T-helper 2 cell treated with Interferon-gamma antibody and Interleukin-4, amounts not matched to agents 5 μg/mL and 100 μg/mL, for 36 hours (primary cell): ENCODE measurements at places on chromosomes 5 and 9.
A peak's percentile ranks its signal among the peaks of the same experiment; 100 is the strongest.

GRCh38 chr5:122836947-122837346 is 8.5 kb upstream of the SNX24 start:
- H3K4me1 ChIP-seq = peaks cover 5% of the 10 kb centered on the region
- no peak overlapping the region for H3K27ac ChIP-seq
- no peak for DNase-seq
- H3K36me3 ChIP-seq = peaks cover 1% of the 10 kb centered on the region
- no peak overlapping the region for H3K4me3 ChIP-seq

GRCh38 chr5:31237174-31237573 is 43.7 kb downstream of the CDH6 start:
- no peaks in the 10 kb centered on the region for H3K27me3 ChIP-seq
- no peak for DNase-seq
- H3K4me1 ChIP-seq = no peaks in the 10 kb centered on the region
- H3K36me3 ChIP-seq = no peaks in the 10 kb centered on the region
- H3K27ac ChIP-seq = no peak overlapping the region

DNA sequence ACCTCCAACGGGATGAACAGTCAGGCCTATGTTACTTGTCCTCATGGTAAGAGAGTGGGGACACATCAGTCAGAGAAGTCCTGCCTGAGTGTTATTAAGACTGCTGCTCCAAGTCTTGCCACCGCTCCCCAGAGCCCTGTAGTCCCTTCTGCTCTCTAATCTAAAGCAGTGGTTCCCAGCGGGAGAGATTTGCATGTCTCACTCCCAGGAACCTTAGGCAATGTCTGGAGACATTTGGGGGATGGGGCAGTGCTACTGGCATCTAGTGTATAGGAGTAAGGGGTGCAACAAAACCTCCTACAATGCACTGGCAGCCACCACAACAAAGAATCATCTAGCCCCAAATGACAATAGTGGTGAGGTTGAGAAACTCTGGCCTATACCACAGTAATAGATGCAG is 2.6 kb upstream of the SVEP1 start:
- peaks cover 2% of the 10 kb centered on the region for H3K4me1 ChIP-seq
- peaks cover 37% of the 10 kb centered on the region for H3K27me3 ChIP-seq
- no peak for DNase-seq
- no peaks in the 10 kb centered on the region for H3K36me3 ChIP-seq
- H3K4me3 ChIP-seq = no peak overlapping the region
- no peak overlapping the region for H3K27ac ChIP-seq

DNA sequence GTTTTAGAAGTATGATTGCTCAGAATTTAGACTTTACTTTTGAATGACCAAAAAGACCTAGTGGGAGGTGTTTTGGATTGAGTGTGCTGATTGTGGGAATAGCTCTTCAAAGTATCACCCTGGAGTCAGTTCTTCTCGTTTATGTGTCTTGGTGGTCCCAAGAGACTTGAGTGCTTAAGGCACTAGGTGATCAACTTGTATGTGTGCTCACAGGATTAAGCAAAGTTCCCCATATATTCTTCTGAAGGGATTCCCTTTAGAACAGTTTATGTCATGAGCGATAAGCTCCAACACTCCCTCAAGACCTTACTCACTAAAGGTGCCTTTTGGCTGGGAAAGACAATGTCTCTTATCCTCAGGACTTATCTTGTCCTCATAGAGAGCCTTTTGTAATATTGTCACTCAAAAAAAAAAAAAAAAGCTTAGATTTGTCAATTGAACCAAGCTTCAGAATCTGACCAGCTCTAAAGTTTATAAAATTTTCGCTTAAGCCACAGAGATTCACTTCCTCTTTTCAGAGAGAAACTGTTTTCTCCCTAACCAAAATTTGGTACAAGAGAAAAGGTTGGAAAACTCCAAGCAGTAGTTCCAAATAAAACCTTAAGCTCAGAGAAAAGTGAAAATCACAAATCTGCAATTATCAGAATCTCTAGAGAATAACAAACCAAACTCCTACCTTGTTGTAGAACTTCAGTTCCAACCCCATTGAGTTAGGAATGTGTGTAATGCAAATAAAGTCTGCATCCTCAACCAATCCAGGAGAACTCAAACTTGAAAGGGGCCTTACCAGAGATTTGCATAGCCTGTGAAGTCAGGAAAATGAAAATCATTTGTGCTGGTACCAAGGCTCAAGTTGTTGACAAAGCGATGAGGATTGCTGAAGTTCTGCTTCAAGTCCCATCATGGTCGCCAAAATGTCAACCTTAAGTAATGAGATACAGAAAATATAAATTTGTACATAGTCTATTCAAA is 40.0 kb upstream of the PDZD2 start:
- H3K4me3 ChIP-seq = no peak overlapping the region
- peaks cover 8% of the 10 kb centered on the region for H3K27me3 ChIP-seq
- H3K27ac ChIP-seq = no peak overlapping the region
- H3K4me1 ChIP-seq = no peaks in the 10 kb centered on the region
- DNase-seq = no peak
- H3K36me3 ChIP-seq = no peaks in the 10 kb centered on the region

DNA sequence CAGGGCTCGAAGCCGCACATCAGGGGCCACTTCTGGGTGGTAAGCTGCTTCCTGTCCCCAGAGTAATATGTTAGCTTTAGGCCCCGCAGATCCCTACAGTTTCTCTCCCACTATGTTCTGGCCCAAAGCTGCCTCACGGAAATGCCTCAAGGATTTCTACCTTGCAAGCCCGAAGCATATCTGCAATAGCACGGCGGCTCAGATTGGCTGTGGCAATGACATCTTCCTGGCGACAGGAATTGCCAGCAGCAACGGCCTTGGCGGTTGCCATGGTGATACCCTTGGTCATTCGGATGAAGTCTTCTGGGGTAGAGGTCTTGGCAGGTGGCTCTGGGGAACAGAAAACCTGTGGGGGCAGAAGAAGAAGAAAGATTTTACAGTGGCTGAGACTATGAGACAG is 10.3 kb upstream of the TPM2 start:
- H3K27me3 ChIP-seq = no peaks in the 10 kb centered on the region
- DNase-seq = no peak
- H3K36me3 ChIP-seq = peaks cover 43% of the 10 kb centered on the region
- H3K27ac ChIP-seq = no peak overlapping the region

- peaks cover 15% of the 10 kb centered on the region for H3K36me3 ChIP-seq
- no peak overlapping the region for H3K4me3 ChIP-seq
- no peak for DNase-seq
- no peak overlapping the region for H3K27ac ChIP-seq
- H3K4me1 ChIP-seq = peaks cover 3% of the 10 kb centered on the region
Observed at GRCh38 chr5:132205385-132206125, 22.1 kb downstream of the P4HA2 start.

GRCh38 chr5:42943931-42944631 is 96.0 kb downstream of the ANXA2R start:
- H3K36me3 ChIP-seq = no peaks in the 10 kb centered on the region
- peaks cover 7% of the 10 kb centered on the region for H3K4me1 ChIP-seq
- H3K27me3 ChIP-seq = peaks cover 30% of the 10 kb centered on the region

GRCh38 chr5:107975568-107975967 is 304.8 kb upstream of the EFNA5 start:
- peaks cover 3% of the 10 kb centered on the region for H3K36me3 ChIP-seq
- DNase-seq = no peak
- no peak overlapping the region for H3K27ac ChIP-seq
- H3K27me3 ChIP-seq = no peaks in the 10 kb centered on the region
- H3K4me1 ChIP-seq = peaks cover 27% of the 10 kb centered on the region

- no peak overlapping the region for H3K4me3 ChIP-seq
- H3K4me1 ChIP-seq = no peaks in the 10 kb centered on the region
- H3K27me3 ChIP-seq = no peaks in the 10 kb centered on the region
- no peak overlapping the region for H3K27ac ChIP-seq
- DNase-seq = no peak
Observed at GRCh38 chr5:122401976-122402725, 90.1 kb downstream of the SNCAIP start.

- DNase-seq = no peak
- H3K4me1 ChIP-seq = peaks cover 12% of the 10 kb centered on the region
- H3K36me3 ChIP-seq = peaks cover 67% of the 10 kb centered on the region
- H3K27ac ChIP-seq = no peak overlapping the region
- H3K27me3 ChIP-seq = no peaks in the 10 kb centered on the region
- no peak overlapping the region for H3K4me3 ChIP-seq
Observed at GRCh38 chr5:56873056-56873455, 36.3 kb upstream of the SETD9 start.

DNA sequence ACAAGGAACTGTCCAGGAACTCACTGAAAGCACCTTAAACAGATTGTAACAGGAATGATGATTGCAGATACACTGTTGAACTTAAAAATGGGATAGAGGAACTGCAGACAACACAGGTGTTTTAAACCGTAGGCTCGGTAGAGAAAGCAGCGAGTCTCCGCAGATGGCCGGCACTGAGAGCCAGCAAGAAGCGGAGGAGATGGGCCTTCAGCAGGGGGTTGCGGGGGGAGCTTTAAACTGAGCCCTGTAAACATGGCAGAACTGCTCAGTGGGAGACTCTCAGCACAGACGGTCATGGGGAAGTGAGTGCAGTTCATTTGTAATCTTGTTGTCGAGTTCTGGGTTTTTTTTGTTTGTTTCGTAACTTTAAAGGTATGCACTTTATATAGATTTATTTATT is 155.1 kb upstream of the OTULINL start:
- peaks cover 17% of the 10 kb centered on the region for H3K4me1 ChIP-seq
- DNase-seq = no peak

GRCh38 chr9:129174102-129174723 is 3.8 kb downstream of the IER5L start:
- H3K36me3 ChIP-seq = no peaks in the 10 kb centered on the region
- peaks cover 17% of the 10 kb centered on the region for H3K4me1 ChIP-seq
- DNase-seq = peak; percentile 75
- peaks cover 11% of the 10 kb centered on the region for H3K27me3 ChIP-seq

DNA sequence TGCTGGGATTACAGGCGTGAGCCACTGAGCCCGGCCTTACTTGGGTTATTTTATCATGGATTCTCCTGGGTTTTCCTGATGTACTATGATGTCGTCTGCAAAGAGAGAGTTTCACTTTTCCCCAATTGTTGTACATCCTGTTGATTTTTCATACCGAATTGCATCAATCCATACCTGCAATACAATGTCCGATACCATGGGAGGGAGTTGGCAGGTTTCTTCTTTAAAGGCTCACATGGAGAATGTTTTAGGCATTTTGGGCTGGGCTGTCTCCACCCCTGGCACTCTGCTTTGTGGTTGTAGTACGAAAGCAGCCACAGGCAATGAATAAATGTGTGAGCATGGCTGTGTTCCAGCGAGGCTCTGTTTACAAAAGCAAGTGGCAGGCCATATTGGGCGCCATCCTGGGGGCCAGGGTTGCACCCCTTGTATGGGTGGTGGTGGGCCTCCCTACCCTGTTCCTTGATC is 35.1 kb upstream of the EXOC3 start:
- H3K36me3 ChIP-seq = peaks cover 41% of the 10 kb centered on the region
- no peak for DNase-seq
- no peaks in the 10 kb centered on the region for H3K27me3 ChIP-seq
- H3K27ac ChIP-seq = no peak overlapping the region

DNA sequence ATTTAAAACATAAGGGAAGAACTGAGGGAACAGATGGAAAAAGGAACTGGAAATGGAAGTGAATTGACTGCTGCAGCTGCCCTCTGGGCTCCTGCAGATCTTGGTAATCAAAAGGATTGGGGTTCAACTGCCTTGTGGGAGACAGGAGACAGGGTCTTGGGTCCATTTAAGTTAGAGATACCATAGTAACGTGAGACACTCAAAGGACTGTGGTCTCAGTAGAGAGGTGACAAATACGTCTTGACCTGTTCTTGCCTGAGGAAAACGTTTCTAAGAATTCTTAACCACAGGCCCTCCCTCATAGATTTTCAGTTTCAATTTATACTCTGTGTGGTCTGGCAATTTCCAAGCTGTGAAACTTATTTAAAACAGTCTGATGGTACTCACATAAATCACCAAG is 100.8 kb upstream of the DHFR start:
- peak overlapping the region; percentile 96 for H3K27ac ChIP-seq
- peak overlapping the region; percentile 72 for H3K4me3 ChIP-seq
- peaks cover 73% of the 10 kb centered on the region for H3K4me1 ChIP-seq
- DNase-seq = peak; percentile 66

DNA sequence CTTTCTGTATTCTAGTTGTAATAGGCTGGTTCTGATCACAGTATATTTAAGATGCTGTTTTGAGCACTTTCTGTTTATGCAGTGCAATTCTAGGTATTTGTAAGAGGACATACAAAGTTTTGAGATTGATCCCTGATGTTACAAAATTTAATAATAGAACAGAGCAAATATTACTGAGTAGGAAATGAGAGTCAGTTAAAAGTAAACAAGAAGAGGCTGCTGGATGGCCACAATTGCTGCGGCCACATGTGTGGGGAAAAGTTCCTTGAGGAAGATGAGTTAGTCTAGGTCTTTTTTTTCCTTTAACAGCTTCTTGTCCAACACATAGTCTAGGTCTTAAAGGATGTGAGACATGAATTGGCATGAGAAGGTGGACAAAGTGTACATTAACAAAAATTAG is 11.3 kb downstream of the EHMT1 start:
- no peak for DNase-seq
- peaks cover 18% of the 10 kb centered on the region for H3K36me3 ChIP-seq
- peaks cover 33% of the 10 kb centered on the region for H3K4me1 ChIP-seq
- peak overlapping the region; percentile 42 for H3K27ac ChIP-seq
- H3K4me3 ChIP-seq = peak overlapping the region; percentile 19

DNA sequence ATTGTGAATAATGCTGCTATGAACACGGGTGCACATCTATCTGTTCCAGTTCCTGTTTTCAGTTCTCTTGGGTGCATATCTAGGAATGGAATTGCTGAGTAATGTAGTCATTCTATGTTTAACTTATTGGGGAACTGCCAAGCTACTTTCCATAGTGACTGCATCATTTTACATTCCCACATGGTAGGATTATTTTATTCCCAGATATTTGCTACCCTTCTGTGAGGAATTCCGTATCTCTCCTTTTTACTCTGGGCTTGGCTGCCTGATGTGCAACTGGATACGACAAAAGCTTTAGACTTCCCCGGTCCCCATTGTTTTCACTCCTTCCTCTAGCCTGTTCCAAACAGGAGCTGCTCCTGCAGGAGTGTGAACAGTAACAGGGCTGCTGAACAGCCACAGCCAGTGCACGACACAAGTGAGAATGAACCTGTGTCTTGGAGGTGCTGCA is 7.2 kb downstream of the TAS2R1 start:
- H3K36me3 ChIP-seq = no peaks in the 10 kb centered on the region
- H3K4me3 ChIP-seq = no peak overlapping the region
- H3K4me1 ChIP-seq = no peaks in the 10 kb centered on the region
- DNase-seq = no peak
- no peaks in the 10 kb centered on the region for H3K27me3 ChIP-seq

DNA sequence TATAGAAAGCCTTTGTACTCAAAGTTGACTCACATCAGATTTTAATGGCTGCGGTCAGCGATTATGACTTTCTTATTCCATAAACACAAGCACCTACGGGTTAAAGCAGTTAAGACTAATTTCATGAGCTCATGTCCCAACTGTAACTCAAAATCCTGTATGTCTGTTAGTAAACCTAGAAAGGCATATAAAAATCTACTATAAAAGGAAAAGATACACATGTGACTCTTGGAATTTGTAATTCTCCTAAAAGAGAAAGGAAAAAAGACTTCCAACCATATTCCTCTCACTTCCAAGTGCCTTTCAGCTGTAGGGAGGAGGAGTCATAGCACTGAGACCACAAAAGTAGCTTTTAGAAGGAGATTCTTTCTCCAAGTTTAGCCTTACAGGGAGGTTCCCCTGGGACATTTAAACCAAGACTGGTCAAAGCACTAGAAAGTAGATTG is 129.1 kb downstream of the EBF1 start:
- no peaks in the 10 kb centered on the region for H3K36me3 ChIP-seq
- no peak overlapping the region for H3K27ac ChIP-seq
- H3K4me3 ChIP-seq = no peak overlapping the region
- peaks cover 7% of the 10 kb centered on the region for H3K27me3 ChIP-seq
- no peak for DNase-seq
- H3K4me1 ChIP-seq = no peaks in the 10 kb centered on the region
